Immature natural killer cell (primary cell): ENCODE measurements at places on chromosomes 13 and 19.

DNA sequence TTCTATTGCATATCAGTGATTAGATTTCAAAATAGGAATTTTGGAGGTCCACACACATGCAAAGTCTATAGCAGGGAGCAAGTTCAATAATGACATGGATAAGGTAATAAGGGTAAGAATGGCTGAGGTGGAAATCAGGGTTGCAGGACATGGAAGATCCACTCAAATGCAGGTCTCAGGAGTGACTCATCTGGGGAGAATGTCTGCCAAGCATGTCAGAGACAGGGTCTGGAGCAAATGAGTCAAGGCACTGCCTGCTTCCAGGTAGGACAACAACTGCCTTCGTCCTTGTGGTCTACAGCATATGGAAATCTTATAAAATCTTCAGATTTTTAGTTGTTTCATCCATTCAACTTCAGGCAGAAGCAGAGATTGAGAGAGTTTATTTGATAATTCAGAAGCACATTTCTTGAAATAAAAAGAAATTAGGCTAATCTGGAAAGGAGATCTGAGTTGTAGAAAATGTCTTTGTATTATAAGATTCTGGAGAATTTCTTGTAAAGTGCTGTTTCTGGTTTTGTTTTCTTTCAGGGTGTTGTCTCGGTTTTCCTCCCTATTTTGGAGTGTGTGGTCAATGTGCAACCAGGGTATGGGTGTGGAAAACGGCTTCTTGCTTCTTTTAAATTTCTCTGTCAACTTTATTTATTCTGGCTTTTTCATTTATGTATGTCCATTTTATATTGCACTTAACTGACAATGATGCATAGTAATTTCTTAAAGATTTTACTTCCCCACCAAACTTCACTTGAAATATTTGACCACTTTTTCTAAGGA, 748.8 kb downstream of the LIG4 start:
- no peaks in the 10 kb centered on the region for H3K36me3 ChIP-seq
- DNase-seq: no peak
- H3K27ac ChIP-seq: no peak overlapping the region
- no peaks in the 10 kb centered on the region for H3K27me3 ChIP-seq
- H3K4me1 ChIP-seq: no peaks in the 10 kb centered on the region

- H3K27me3 ChIP-seq: peaks cover 8% of the 10 kb centered on the region
- no peaks in the 10 kb centered on the region for H3K4me1 ChIP-seq
- DNase-seq: no peak
- H3K4me3 ChIP-seq: no peak overlapping the region
- H3K36me3 ChIP-seq: peaks cover 7% of the 10 kb centered on the region
Observed at GRCh38 chr13:108281901-108282300, 12.4 kb downstream of the TNFSF13B start.

DNA sequence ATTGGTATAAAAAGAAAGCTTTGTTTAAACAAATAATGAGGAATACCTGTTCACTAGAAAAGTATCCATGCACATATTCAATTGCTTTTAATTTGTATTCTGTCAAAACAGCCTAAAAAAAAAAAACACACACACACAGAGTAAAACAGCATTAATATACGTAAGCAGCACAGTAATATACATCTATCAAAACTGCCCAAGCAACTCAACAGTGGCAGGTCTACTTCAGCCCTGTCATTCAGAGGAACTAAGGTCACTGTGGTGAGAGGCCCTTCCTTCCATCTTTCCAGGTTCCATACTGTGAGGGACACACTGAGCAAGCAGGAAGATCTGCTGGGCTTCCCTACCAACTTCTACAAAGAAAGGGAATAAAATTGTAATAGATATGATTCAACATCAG, 3.8 kb downstream of the PROSER1 start:
- H3K27ac ChIP-seq: no peak overlapping the region
- peaks cover 11% of the 10 kb centered on the region for H3K27me3 ChIP-seq
- peaks cover 69% of the 10 kb centered on the region for H3K4me1 ChIP-seq
- no peaks in the 10 kb centered on the region for H3K36me3 ChIP-seq
- H3K4me3 ChIP-seq: peak overlapping the region; percentile 18

GRCh38 chr19:32976223-32976805, 4.3 kb downstream of the FAAP24 start:
- no peak overlapping the region for H3K27ac ChIP-seq
- peak; percentile 32 for DNase-seq
- H3K4me3 ChIP-seq: no peak overlapping the region
- peaks cover 8% of the 10 kb centered on the region for H3K27me3 ChIP-seq

DNA sequence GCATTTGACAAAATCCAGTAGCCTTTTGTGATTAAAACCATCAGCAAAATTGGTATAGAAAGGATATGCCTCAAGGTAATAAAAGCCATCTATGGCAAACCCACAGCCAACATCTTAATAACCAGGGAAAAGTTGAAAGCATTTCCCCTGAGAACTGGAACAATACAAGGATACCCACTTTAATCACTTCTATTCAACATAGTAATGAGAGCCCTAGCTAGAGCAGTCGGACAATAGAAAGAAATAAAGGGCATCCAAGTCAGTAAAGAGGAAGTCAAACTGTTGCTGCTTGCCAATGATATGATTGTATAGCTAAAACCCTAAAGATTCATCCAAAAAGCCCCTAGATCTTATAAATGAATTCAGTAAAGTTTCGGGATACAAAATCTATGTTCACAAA, 1510.3 kb downstream of the PCDH9 start:
- no peak for DNase-seq
- peaks cover 7% of the 10 kb centered on the region for H3K4me1 ChIP-seq
- no peak overlapping the region for H3K4me3 ChIP-seq
- H3K27ac ChIP-seq: no peak overlapping the region
- H3K36me3 ChIP-seq: no peaks in the 10 kb centered on the region
- no peaks in the 10 kb centered on the region for H3K27me3 ChIP-seq

GRCh38 chr13:59700281-59700680, 463.4 kb downstream of the DIAPH3 start:
- no peaks in the 10 kb centered on the region for H3K4me1 ChIP-seq
- H3K27ac ChIP-seq: no peak overlapping the region
